ENCODE measurements at places on chromosomes 6 and 20.

- DNase-seq, result no peak
Observed at GRCh38 chr6:4780360-4780812, 4.2 kb downstream of the CDYL start.

GRCh38 chr6:135323202-135323668 lies 142.1 kb downstream of the MYB start:
- DNase-seq, result peak; percentile 97

DNA sequence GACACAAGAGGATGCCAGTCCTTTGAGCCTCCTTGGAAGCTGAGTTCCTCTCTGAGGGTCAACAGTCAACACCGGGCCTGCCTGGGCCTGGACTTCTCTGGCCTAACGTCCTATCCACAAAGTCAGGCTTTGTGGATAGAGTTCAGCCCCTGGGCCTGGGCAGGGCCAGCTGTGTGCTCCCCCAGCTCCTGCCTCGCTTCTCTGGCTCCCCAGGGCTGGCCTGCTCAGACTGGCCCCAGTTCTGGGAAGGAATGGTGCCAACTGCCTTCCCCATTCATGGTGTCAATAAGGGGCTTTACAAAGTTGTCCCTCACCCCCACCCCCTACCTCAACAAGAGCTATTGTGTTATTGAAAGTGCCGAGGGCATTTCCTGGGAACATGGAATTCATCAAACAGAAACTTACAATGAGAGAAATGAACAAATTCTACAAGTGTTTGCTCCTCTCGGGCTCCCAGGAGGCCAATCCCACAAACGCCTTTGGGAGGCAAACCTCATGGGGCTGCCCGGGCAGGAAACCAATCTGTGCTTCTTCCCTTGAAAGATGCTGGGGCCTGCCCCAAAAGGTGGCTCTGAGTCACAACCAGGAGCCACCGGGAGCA lies 26.5 kb upstream of the PPP1R14C start:
- no peak for DNase-seq

GRCh38 chr6:11810039-11810541 lies 31.5 kb upstream of the ADTRP start:
- DNase-seq, result no peak

- no peak for DNase-seq
Observed at GRCh38 chr20:7155282-7155681, 387.8 kb downstream of the BMP2 start.

GRCh38 chr6:27126815-27127537 lies 120.5 kb upstream of the PRSS16 start:
- DNase-seq, result peak; percentile 87

Data from GDM1 (cell line).